Omental fat pad (tissue), 4 donors: ENCODE measurements at places on chromosomes 13 and 19.

DNA sequence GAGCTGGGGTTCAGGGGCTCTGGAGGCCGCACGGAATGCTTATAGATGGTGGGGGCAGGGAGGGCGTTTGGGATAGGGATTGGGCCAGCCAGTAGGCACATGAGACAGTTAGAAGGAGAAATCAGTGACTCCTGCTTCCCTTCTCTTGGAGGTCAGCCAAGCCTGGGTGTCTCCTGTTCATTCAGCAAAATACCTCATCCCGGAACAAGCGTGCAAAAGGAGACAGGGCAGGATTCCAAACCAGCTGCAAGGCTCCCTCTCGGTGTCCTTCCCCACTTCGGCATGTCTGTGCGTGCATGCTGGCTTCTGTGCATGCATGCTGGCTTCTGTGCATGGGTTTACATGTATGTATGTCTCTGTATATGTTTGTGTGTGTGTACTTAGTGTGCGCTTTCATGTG lies 37.3 kb upstream of the PEPD start:
- no peak for DNase-seq

GRCh38 chr13:32624441-32624840 lies 38.2 kb downstream of the PDS5B start:
- DNase-seq: no peak

GRCh38 chr13:107480130-107480529 lies 735.2 kb downstream of the LIG4 start:
- DNase-seq: no peak

DNA sequence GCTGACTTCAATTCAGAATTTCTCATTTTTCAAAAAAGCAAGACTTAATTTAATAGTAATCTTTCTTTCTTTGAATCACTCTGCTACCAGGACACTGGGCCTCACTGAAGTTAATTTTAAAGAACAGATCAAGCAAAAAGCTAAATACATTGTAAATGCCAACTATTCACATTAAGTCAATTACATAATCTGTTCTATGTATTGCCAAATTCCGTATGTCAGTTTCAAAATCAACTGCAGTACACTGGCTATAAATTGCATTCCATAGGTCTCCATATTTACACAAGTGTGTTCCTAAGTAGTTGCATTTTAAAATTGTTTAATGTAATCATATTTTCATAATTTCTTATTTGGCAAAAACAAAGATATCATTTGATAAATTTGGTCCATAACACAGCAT lies 10.1 kb downstream of the FOXO1 start:
- no peak for DNase-seq

- DNase-seq: no peak
These were observed 23.9 kb upstream of the URAD start for GRCh38 chr13:28012383-28012782.

- no peak for DNase-seq
These were observed 36.5 kb upstream of the MRI1 start for GRCh38 chr19:13727798-13728197.

DNA sequence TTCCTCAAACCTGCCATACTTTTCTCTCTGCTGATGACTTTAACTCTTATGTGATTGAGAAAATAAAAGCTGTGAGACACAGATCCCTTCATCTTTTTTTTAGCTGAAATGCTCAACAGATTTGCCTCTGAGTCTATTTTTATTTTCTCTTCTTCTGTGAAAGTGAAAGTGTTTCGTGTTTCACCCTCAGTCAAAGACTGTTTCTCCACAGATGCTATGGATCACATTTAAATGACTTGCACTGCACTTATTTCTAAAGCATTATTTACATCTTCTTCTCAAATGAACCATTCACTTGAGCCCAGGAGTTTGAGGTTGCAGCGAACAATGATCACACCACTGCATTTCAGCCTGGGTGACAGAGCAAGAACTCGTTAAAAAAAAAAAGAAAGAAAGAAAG lies 890.1 kb upstream of the PCDH20 start:
- no peak for DNase-seq

- no peak for DNase-seq
These were observed 89.5 kb downstream of the SPRY2 start for GRCh38 chr13:80251403-80251802.

- DNase-seq: no peak
These were observed 237.9 kb downstream of the NALCN start for GRCh38 chr13:101178406-101178805.

- DNase-seq: no peak
These were observed 148.7 kb downstream of the KCTD12 start for GRCh38 chr13:76737526-76737925.

- no peak for DNase-seq
These were observed 18.0 kb downstream of the ZAR1L start for GRCh38 chr13:32297206-32297605.

DNA sequence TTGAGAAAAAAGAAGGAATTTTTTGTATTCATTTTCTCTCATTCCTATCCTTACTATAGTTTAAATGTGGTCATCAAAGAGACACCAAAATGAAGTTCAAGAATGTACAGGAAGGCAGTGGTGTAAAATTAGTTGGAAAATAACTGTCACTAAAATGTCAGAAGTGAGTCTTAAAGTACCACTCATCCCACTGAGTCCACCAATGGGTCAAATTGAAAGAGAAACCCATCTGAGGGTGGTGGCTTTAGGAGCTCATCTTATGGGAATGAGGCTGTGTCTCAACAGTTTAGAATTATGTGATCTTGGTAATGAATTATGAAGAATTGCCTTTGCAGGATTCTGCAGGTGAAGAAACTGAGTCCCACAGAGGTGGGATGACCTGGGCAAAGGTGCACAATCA lies 403.5 kb downstream of the FGF9 start:
- no peak for DNase-seq

DNA sequence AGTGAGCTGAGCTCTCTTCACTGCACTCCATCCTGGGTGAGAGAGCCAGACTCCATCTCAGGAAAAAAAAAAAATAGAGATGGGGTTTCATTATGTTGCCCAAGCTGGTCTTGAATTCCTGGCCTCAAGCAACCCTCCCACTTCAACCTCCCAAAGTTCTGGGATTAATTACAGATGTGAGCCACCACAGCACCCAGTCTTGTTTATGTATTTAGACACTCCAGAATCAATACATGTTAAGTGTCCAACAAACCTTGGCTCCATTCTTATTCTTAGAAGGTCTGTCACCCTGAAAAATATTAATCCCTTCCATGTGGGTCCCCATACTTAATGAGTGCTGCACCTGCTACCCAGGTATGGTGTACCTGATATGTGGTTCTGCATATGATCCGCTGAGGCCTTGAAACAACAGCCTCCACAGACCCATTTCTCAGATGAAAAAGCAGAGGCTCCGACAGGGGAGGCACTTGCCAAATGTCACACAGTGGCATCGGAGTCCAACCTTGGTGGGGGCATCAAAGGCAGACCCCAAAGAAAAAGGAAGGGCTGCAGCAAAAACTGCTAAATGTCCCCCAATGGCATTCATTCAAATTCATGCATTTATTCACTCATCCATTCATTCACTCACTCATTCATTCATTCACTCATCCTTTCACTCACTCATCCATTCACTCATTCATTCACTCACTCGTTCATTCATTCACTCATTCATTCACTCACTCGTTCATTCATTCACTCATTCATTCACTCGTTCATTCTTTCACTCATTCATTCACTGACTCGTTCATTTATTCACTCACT lies 16.7 kb downstream of the TICAM1 start:
- DNase-seq: no peak

GRCh38 chr19:28531979-28532378 lies 681.0 kb downstream of the UQCRFS1 start:
- DNase-seq: no peak

- no peak for DNase-seq
These were observed 60.1 kb upstream of the F7 start for GRCh38 chr13:113045251-113046127.

DNA sequence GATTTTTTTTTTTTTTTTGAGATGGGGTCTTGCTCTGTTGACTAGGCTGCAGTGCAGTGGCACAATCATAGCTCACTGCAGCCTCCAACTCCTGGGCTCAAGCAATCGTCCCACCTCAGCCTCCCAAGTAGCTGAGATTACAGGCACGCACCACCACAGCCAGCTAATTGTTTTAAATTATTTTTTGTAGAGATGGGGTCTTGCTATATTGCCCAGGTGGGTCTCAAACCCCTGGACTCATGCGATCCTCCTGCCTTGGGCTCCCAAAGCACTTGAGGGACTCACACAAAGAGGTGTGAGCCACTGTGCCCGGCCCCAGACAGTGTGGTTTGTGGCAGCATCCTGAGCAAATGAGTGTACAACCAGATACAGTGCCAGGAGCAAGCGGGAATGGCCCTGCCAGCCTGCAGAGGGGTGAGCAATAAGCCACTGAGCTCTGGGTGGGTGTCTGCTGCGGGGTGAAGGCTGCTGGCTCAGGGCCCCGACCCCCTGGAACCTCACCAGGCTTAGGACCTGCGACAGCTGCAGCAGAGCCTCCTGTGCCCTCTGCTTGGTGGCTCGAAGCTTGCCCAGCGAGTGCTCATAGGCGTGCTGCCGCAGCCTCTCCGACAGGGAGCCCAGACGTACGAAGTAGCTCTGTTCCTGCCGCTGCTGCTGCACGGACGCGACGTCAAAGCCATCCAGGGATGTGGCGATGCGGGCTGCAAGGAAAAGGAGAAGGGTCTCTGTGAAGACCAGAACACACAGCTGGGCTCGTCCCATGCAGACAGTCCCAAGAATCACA lies 15.9 kb upstream of the TICAM1 start:
- DNase-seq: no peak

DNA sequence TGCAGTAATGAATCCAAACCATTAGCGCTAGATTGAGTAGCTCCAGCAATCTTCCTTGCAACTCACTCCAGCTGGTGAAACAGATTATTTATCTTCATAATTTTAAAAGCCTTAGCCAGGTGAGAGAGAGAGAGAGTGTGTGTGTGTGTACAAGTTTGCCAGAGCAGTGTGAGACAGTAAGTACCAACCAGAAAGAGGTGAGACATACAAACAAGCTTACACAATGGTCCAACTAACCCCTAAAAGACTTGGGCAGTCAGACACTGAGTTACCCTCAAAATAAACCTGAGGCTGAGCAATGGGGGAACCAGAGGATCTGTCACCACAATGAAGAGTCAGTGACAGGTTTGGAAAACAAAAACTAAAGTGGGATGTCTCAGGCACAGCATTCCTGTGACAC lies 8.1 kb upstream of the THSD1 start:
- DNase-seq: no peak

DNA sequence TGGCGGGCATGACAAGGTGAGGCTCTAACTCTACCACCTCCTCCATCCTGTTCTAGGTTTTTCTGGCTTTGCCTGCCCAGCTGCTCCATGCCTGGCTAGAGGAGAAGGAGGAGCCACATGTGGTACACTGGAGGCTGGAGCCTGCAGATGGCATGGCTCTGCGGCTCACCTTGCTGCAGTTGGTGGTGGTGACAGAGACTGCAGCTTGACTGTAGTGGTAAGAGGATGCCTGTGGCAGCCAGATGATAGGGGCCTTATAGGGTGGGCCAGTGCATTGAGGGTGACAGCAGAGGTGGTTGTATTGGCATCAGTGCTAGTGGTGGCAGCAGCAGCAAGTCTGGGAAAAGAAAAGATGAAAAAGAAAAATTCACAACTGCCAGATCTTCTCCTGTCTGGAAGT lies 146.2 kb downstream of the TNFRSF19 start:
- no peak for DNase-seq

GRCh38 chr13:51934461-51935087 lies 72.8 kb downstream of the CCDC70 start:
- DNase-seq: no peak

- no peak for DNase-seq
These were observed 37.7 kb downstream of the GSX1 start for GRCh38 chr13:27830010-27830409.

- no peak for DNase-seq
These were observed 5.5 kb downstream of the HRC start for GRCh38 chr19:49149652-49150105.

DNA sequence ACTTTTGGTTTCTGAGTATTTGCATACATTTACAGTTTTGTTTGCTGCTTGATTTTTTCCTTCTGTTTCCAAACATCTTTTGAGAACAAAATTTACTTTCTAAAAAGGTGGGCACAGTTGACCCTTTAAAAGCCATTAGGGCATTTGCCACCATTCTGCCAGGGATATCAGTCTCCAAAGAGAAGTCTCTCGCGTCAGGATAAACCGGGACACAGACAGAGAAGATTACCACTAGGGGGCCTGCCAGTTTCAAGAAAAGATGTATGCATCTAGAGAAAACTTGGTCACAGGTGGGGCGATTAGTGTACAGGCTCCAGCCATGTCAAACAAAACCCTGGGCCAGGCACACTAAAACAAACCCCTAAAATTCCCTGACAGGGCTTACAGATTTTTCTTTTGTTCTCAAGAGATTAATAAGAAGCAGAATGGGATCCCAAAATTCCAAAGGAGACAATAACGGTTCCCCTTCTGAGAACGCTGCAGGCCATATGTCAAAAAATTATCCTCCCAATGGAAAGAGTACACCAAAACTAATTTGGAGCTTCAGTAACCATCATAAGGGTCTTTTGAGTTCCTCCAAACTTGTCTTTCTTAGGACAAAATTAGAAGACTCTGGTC lies 10.7 kb upstream of the PABPC3 start:
- no peak for DNase-seq

GRCh38 chr13:112635323-112635722 lies 47.4 kb upstream of the TUBGCP3 start:
- no peak for DNase-seq

DNA sequence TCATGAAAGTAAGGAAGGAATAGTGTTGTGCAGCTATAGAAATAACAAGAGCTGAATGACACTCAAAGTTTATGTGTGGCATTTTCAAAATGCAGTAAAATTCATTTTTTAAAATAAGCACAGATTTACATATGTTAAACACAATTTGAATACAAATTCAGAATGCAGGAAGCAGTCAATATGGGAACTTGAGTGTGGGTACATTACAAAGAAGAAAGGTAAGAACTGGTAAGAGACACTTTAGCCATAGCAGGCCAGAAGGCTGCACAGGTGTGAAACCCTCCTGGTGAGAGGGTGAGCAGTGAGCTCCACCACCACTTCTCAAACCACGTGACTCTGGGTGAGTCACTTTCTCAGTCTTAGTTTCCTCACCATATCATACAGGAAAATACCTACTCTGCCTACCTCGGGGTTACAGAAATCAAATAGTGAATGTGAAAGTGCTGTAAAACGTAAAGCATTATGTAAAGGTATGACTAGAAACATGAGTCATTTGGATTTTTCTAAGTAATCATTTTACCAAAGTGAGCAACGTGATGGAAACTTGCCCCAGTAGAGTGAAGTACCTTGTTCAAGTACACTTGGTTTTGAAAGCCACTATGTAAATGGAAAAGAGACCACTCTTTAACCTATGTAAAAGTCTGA lies 40.5 kb downstream of the USP12 start:
- no peak for DNase-seq

- DNase-seq: no peak
These were observed 6.0 kb downstream of the SPATA13 start for GRCh38 chr13:24166561-24166960.
